NCI-H774 (cell line): ENCODE measurements at places on chromosomes 1 and 21.

- no peak for DNase-seq
Observed at GRCh38 chr1:108628665-108629064, 32.2 kb downstream of the HENMT1 start.

DNA sequence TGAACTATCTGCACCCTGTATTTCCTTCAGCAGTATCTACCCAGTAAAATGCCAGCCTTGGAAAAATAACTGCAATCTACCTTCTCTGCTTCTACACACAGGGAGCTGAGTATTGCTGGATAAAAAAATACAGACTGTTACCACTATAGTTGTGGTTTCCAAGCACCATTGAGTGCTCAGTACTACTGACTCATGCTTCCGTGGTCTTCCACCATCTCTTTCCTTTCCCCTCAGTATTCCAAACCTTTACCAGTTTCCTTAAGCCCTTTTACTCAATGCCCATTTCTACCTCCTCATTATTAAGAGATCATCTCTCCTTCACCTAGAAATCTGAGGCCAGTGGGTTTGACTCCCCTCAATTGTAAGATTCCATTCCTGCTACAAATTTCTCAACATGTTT lies 23.8 kb downstream of the GLMN start:
- no peak for DNase-seq

GRCh38 chr1:47507881-47508701 lies 70.2 kb downstream of the FOXD2 start:
- peak; percentile 53 for DNase-seq

DNA sequence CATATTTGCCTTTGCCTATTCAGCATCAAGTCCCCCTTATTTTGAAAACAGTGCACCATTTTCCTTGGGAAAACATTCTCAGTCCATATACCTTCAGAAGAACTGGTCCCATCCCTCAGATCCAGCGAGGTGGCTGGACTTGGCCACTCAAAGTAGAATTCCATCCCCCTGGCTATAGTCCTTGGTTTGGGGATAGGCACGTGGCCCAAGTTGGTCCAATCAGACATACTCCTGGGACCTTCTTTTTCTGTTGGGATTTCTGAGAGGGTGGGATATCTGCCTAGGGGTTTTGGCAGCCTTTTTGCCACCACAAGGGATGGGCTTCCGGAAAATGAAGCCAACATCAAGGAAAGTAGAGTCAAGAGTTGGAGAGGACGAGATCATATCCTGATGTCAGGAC lies 10.7 kb upstream of the MATN1 start:
- DNase-seq: no peak

DNA sequence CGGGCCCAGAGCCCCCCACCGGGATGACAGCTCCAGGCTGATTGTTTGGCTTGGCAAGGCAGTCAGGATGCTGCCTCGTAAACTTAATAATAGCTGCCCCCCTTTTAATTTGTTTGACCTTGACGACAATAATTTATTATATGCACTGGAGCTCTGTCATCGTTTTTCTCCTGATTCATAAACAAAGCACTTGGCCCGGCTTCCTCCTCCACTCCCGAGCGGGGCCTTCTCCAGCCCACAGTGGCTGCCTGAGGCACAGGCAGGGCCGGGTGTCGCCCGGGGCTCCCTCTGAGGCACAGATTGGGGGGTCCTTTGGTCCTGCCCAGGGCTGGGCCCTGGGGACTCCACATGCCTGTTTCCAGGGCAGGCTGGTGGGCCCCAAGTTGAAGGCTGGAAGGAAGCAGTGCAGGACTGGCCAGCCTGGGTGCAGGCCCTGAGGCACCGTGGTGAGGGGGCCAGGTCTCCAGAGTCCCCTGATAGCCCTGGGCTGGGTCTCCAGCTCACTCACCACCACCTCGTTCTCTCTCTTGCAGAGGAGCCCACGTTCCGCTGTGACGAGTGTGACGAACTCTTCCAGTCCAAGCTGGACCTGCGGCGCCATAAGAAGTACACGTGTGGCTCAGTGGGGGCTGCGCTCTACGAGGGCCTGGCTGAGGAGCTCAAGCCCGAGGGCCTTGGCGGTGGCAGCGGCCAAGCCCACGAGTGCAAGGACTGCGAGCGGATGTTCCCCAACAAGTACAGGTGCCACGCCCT lies 52.0 kb upstream of the ARHGEF16 start:
- DNase-seq: no peak

DNA sequence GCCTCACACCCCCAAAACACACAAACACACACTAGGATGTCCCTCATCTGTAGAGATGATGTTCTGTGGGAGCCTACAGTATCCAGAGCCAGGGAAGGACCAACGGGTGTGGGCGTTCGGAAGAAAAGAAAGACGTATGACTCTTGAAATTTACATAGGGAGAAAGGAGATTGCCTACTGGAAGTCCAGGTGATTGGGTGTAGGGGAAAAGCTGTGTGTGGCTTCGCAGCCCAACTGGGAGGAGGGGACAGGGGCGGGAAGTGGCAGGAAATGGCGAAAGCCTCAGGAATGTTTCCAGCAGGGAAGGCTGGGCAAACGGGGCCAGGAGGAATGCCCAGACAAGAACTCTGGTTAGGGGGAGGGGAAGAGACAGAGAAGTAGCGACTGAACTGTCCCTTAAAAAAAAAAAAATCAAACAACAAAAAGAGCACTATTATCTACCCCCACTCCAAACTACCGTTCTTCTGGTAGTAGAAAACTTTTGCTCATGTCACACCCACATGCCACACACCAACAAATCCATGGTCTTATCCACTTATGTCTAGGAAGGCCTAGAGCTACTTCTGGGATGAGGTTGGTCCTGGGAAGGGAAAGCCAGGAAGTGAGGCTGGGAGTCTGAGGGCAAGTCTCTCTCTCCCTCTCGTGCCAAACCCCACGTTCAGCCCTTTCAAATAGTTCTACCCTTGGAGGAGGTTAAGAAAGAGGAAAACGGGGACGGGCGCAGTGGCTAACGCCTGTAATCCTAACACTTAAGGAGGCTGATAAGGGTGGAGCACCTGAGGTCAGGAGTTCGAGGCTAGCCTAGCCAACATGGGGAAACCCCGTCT lies 1.8 kb upstream of the CKS1B start:
- no peak for DNase-seq

DNA sequence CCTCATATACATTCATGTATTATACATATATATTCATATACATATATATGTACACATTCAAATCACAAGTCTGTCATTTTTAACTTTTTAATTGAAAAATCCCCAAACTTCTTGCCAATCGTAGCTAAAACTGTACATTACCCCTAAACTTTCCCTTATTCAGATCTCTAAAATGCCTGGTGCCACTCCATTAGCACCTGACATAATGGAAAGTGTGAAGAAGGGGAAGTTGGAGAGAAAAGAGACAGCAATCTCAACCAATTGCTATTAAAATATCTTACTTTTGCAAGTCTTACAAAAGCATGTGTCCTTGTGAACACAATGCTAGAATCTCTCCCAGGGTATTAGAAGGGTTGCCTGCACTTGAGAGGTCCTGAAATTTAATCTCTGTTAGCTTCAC lies 22.7 kb upstream of the PRKACB start:
- DNase-seq: no peak

GRCh38 chr1:107963601-107964335 lies 1.2 kb downstream of the VAV3 start:
- DNase-seq: no peak

GRCh38 chr1:226820941-226821718 lies 49.3 kb upstream of the PSEN2 start:
- no peak for DNase-seq

DNA sequence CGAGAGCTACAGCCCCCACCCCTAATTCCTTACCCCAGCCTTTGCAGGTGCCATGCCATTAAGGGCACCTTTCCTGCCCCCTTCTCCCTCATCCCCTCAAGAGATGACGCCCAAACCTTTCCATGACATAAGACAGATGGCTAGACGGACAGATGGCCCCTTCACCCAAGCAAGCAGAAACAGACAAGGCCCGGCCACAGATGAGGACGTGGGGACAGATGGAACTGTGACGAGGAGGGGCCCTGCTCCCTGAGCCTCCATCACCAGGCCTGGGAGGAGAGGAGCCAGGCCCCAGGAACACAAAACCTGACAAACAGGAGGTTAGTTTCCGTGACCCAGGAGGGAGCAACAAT lies 24.7 kb upstream of the PEF1 start:
- no peak for DNase-seq

- no peak for DNase-seq
Observed at GRCh38 chr1:7692005-7692404, 79.1 kb upstream of the VAMP3 start.

- DNase-seq: no peak
Observed at GRCh38 chr1:27430903-27431600, 38.6 kb downstream of the GPR3 start.
